Activated CD4-positive, alpha-beta T cell treated with anti-CD3 and anti-CD28 coated beads for 24 hours (primary cell): ENCODE measurements at places on chromosomes 4 and X.

DNA sequence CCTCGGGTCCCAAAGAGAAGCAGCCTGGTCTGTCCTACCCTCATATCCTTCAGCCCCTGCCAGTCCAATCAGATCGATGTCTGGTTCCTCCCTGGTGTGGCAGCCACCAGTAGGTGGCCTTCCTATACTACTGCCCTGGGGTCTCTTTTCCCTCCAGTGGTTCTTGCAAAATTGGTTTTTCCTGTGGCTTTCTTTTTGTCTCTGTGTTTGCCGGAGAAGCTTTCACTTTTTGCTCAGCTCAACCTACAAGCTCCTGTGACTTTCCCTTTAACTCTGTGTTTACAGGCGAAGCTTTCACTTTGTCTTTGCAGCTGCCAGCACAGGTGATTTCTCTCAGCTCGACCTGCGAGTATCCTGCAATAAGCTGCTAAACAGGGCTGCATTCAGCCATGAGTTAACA lies 46.8 kb downstream of the UGT2A3 start:
- DNase-seq, result no peak

- no peak for DNase-seq
These were observed 5.9 kb downstream of the EMCN start for GRCh38 chr4:100511896-100512295.

DNA sequence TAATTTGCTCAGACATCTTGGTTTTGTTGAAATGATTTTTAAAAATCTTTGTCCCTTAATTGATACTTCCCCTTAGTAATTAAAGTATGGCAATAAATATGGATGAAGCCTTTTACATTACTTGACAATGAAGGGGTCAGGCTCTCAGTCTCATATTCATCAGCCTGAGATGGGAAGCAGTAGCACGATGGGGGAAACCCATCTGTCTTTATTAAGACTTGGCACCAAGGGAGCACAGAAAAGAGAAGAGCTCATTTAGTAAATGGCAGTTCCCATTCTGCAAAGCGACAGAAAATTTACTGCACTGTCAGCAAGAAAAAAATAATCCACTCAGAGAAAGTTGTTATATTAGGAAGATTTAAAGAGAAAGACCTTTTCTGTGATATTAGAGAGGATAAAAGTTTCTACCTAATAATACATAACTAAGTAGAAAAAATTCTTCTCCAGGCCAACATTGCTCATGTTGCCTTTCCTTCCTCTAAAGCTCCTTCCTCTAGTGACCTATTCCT lies 7.9 kb upstream of the SERTM2 start:
- no peak for DNase-seq

GRCh38 chrX:13685126-13685763 lies 3.7 kb upstream of the RAB9A start:
- no peak for DNase-seq

DNA sequence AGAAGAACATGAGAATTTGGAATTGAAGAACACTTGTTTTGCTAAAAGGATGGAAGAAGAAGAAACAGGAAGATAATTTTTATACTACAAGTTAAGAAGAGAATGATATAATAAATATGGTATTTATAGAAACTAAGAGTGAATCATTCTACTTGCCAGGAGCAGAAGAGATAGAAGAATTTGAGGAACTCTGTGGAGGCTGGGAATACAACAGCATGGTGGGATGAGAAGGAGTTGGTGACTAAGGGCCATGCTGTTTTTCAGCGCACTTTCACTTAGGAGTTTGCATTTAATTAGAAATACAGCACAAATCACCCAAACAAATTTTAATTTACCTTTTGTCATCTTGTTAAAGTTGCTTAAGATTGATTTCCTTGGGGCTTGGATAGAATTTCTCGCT lies 20.5 kb downstream of the HADH start:
- no peak for DNase-seq

GRCh38 chr4:44760142-44760898 lies 34.0 kb upstream of the GNPDA2 start:
- no peak for DNase-seq

DNA sequence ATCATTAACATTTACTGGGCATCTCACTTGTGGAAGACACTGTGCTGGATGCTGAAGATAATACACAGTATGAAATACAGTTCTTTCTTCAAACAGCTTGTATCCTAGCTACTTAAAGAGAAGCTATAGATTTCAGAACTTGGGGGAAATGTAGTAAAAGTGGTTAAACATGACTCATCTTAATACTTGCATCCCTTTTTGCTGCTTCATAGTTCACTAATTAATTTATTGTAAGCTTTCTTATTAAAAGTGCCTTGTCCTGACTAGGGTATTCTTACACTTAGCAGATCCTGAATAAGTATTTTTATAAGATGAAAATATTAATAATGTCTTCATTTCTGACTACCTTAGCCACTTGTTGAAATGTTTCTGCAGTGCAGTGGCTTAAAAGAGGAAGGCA lies 132.8 kb upstream of the STIM2 start:
- DNase-seq, result no peak

DNA sequence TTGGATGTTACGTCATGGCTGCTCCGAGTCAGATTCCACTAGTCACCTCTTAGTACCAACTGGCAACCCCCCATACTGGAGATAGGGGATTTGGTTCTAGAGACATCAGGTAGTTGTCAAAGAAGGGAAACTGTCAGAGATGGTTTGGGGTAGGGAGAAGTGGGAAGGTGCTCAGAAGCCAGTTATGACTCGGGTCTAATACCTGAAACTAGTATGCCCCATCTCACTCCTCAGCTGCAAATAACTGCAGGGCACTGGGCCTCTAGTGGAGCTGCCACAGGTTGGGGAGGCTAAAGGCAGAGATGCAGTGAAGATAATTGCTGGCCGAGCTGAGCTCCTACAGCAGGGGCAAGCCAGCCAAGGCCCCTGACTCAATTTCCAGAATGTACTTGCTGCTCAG lies 30.0 kb downstream of the OTUD6A start:
- DNase-seq, result no peak

GRCh38 chr4:177051473-177052060 lies 258.1 kb upstream of the NEIL3 start:
- peak; percentile 2 for DNase-seq

GRCh38 chr4:128658214-128658631 lies 151.3 kb upstream of the JADE1 start:
- DNase-seq, result no peak

- DNase-seq, result peak; percentile 9
These were observed 668.0 kb upstream of the LCORL start for GRCh38 chr4:18689308-18690115.

- no peak for DNase-seq
These were observed 221.8 kb downstream of the DACH2 start for GRCh38 chrX:86369847-86370630.

GRCh38 chr4:135290136-135290535 lies 1088.5 kb upstream of the PABPC4L start:
- no peak for DNase-seq

- no peak for DNase-seq
These were observed 153.2 kb upstream of the FRG1 start for GRCh38 chr4:189787216-189788031.

GRCh38 chr4:47215759-47216158 lies 184.4 kb downstream of the GABRB1 start:
- DNase-seq, result no peak

- no peak for DNase-seq
These were observed 7.5 kb upstream of the KLHL5 start for GRCh38 chr4:39054497-39054896.

GRCh38 chrX:39275500-39276068 lies 474.3 kb downstream of the MID1IP1 start:
- DNase-seq, result no peak

GRCh38 chr4:181194096-181194495 lies 1049.1 kb upstream of the TENM3 start:
- no peak for DNase-seq

- DNase-seq, result no peak
These were observed 8.1 kb upstream of the GPR119 start for GRCh38 chrX:130393451-130394074.

- DNase-seq, result no peak
These were observed 126.1 kb downstream of the MGST2 start for GRCh38 chr4:139791681-139792080.

- no peak for DNase-seq
These were observed 99.6 kb upstream of the MAML3 start for GRCh38 chr4:140253556-140254027.

GRCh38 chr4:53576676-53577372 lies 14.5 kb downstream of the LNX1 start:
- DNase-seq, result no peak

DNA sequence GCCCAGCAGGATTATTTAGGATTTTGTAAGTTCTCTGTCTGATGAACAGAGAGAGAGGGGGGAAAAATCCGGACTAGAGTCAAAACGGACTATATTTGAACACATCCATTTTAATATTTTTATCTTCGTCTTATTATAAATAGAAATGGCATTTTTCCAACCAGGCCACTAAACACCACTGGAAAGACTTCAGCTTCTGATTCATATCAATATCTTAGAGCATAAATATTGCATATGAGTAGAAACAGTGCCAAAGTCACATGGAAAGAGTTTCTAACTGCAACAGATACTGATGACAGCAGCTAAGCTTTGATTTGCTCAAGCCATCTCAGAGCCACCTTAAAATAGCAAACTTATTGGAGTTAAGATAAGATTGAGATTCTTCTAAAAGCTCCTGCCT lies 456 bp downstream of the PPARGC1A start:
- no peak for DNase-seq

- DNase-seq, result no peak
These were observed 600.7 kb downstream of the ARAP2 start for GRCh38 chr4:35643661-35644060.

DNA sequence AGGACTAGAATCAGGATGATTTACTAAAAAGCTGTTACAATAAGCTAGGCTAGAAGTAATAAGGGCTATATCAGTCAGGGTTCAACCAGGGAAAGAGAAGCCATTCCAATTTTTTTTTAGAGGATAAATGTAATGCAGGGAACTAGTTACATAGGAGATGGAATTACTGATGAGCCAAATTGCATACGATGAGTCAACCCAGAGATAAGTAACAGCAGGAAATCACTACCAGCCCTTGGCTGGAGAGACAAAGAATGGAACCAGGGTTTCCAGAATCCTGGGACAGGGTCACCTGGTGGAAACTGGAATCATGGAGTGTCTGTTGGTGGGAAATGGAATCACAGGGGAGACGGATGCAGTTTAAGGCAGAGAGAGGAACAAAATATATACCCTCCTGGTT lies 13.1 kb upstream of the MAGEA4 start:
- DNase-seq, result no peak
